ENCODE measurements at places on chromosomes 3 and 15. TPM values are rescaled to one million over a fixed set of nuclear protein-coding genes. Genes with fewer than 3 reads are reported as not detected.

SEMA6D gene
- total RNA-seq = 4.9 TPM

INO80 gene
- total RNA-seq = 16.7 TPM

TF gene
- total RNA-seq = 0.32 TPM

ADGRG7 gene
- total RNA-seq = not detected

PPIP5K1 gene
- total RNA-seq = 21.8 TPM

POU1F1 gene
- not detected for total RNA-seq

KIF23 gene
- 2.3 TPM for total RNA-seq

CILP gene
- 0.79 TPM for total RNA-seq

GJD2 gene
- total RNA-seq = not detected

ISLR gene
- total RNA-seq = 214 TPM

ADAMTS9 gene
- 0.16 TPM for total RNA-seq

C15orf61 gene
- total RNA-seq = 1.7 TPM

FGF12 gene
- not detected for total RNA-seq

GPR62 gene
- not detected for total RNA-seq

CCDC13 gene
- 0.95 TPM for total RNA-seq

THOC7 gene
- total RNA-seq = 45.4 TPM

SLC28A1 gene
- total RNA-seq = not detected

LOXL1 gene
- total RNA-seq = 201 TPM

AMIGO3 gene
- under 0.01 TPM for total RNA-seq

PLSCR2 gene
- total RNA-seq = 0.32 TPM

DGKG gene
- total RNA-seq = 2.5 TPM

CEP19 gene
- total RNA-seq = 2.5 TPM

SOX14 gene
- total RNA-seq = not detected

EAF2 gene
- 3.7 TPM for total RNA-seq

SPSB4 gene
- total RNA-seq = not detected

CACNA1D gene
- 0.32 TPM for total RNA-seq

GUCA1C gene
- not detected for total RNA-seq

TEX9 gene
- 4.6 TPM for total RNA-seq

STAB1 gene
- total RNA-seq = 0.32 TPM

NTRK3 gene
- total RNA-seq = not detected

CD200R1 gene
- total RNA-seq = 0.09 TPM

ARRDC4 gene
- total RNA-seq = 7.7 TPM

DISP2 gene
- total RNA-seq = 0.16 TPM

POLQ gene
- total RNA-seq = 1.9 TPM

CYFIP1 gene
- total RNA-seq = 69.3 TPM

ZPLD1 gene
- under 0.01 TPM for total RNA-seq

CCDC33 gene
- total RNA-seq = 0.16 TPM

Data from bronchial smooth muscle cell (primary cell).